ENCODE measurements at places on chromosomes 16 and 17. TPM values are rescaled to one million over a fixed set of nuclear protein-coding genes. Genes with fewer than 3 reads are reported as not detected.

DNA sequence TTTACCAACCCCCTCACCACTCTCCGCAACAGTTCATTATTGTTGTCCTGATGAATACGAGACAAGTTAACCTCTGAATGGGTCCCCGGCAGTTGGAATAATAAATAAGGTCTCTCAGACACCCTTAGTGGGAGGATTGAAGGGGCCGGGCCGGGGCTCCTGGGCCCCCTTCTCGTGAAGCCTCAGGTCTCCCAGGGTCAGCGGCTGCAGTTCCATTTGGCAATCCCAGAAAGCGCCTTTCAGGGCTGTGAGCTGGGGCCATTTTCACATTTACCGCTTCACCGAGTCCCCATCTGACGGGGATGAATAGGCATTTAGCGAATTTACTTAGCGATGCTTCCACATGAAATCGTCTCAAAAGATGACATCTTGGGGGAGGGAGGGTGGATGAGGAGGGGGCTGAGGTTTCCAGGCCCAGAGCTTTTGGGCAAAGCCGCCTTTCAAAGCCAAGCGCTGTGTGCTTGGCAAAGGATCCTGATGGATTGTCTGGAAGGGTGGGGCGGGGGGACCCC lies 309.8 kb downstream of the XYLT1 start:
- no peak for DNase-seq

- no peak for DNase-seq
These were observed 43.8 kb downstream of the SPAG9 start for GRCh38 chr17:51076821-51077220.

DNA sequence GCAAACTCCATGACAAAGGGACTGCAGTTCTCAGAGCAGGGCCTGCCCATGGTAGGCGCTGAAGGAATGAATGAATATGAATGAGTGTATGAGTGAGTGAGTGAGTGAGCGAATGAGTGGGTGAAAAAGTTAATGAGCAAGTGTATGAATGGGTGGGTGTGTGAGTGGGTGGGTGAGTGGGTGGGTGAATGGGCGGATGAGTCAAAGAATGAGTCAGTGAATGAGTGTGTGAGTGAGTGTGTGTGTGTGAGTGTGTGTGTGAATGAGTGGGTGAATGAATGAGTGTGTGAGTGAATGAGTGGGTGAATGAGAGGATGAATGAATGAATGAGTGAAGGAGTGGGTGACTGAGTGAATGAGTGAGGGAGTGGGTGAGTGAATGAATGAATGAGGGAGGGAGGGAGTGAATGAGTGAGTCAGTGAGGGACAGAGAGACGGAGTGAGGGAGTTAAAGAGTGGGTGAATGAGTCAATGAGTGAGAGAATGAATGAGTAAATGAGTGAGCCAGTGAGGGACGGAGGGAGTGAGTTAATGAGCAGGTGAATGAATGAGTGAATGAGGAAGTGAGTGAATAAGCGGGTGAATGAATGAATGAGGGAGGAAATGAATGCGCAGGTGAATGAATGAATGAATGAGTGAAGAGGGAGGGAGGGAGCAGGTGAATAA lies 11.1 kb upstream of the CHMP6 start:
- DNase-seq = no peak

DNA sequence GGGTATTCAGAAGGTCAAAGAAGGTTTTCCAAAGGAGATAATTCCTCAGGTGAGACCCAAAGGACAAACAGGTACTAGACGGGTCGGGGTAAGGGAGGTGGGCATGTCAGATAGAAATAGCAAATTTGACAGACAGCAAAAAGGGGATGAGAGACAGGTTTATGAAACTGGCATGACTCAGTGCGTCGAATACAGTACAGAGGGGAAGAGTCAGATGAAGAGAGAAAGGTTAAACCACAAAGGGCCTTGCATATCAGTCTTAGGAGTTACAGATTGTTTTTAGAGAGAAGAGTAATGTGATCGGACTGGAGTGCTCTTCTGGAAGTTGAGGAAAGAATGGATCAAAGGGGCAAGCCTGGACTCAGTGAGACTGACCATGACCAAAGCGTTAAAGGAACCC lies 88.4 kb downstream of the ZZEF1 start:
- DNase-seq = no peak

DNA sequence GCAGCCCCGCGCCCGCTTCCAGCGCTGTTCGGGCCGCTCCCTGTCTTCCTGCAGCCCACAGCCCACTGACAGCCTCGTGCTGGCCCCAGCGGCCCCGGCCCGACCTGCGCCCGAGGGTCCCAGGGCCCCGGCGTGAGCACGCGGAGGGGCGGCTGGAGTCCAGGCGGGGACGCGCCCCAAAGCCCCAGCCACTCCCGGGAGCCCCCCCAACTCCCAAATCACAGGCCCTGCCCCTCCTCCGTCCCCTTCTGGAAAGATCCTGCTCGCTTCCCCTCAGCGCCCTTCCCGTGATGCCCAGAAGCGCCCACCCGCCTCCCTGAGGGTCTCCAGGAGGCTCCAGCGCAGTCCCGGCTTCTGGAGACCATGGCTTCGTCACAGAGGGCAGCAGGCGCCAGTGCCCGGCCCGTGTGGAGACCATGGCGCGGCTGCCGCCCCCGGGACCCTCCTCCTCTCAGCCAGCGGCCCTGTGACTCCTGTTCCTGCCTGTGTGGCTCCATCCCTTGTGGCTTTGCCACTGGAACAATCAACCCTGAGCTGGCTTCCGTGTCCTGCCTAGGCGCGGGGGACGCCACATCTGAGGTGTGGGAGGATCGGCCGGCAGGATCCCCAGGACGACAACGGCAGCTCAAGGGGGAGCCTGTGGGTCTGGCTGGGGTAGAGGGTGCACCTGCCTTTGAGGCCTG lies 3.9 kb downstream of the UTS2R start:
- peak; percentile 46 for DNase-seq

Gene MC1R
- total RNA-seq = 1.5 TPM

DNA sequence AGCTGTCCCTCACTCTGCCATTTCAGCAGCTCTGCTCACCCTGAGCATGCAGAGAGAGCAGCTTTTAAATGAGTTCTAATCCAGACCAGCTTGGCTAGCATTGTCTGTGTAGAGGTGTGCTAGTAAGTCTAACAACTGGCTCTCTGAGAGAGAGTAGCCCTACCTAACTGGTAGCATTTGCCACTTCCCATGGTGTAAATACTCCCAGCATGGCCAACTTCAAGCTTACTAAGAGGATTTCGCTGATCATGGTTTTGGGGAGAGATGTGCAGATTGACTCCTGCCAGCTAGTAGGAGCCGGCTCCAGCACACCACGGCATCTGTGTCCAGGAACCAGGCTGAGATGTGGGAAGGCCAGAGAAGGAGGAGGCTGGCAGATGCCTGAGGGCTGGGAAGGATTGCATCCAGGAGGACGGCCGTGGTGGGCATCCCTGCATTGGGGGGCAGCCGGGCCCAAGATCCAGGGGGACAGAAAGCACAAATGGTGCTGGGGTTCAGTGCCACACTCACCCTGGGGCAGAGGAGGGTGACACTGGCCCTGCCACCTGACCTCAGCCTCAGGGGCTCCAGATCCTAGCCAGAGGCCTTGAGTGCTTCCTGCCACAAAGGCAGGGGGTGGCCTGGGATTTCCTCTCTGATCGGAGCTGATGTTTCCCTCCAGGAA lies 394.9 kb upstream of the TNRC6C start:
- DNase-seq = no peak

DNA sequence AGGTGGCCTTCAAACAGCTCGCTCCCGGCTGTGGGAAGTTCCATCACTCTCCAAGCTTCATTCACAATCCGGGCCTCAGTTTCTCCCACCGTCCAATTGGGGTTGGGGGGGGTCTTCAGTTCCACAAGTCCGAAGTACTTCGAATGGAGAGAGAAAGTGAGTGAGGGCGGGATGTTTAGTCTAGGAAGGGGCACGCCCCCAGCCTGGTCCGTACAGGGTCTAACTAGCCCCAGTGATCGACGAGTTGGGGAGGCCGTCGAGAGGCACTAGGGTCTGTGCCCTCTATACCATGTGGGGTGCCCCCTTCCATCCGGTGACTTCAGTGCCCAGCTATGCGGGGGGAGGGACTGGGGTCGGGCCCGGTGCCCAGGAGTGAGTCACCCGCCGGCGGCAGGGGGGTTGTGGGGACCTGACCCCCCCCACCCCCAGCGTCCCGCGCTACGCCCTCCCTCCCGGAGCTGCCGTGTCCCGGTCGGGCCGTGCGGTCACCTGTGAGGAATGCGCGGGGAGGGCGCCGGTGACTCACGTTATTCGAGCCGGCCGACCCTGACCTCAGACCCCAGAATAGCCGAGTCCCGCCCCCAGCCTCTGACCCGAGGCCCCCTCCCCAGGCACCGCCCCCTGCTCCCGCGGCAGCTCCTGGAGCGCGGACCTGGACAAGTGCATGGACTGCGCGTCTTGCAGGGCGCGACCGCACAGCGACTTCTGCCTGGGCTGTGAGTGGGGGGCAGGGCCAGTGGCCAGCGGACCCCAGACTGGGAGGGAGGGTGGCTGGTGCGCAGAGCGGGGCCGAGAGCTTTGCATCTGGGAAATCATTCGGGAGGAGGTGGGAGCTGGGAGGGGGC lies 658 bp downstream of the TNFRSF12A start:
- peak; percentile 80 for DNase-seq

Gene ANKRD40CL
- not detected for total RNA-seq

- DNase-seq = no peak
These were observed 37.4 kb upstream of the COQ7 start for GRCh38 chr16:19029980-19030379.

- DNase-seq = no peak
These were observed 150.3 kb downstream of the AATF start for GRCh38 chr17:37098910-37099664.

DNA sequence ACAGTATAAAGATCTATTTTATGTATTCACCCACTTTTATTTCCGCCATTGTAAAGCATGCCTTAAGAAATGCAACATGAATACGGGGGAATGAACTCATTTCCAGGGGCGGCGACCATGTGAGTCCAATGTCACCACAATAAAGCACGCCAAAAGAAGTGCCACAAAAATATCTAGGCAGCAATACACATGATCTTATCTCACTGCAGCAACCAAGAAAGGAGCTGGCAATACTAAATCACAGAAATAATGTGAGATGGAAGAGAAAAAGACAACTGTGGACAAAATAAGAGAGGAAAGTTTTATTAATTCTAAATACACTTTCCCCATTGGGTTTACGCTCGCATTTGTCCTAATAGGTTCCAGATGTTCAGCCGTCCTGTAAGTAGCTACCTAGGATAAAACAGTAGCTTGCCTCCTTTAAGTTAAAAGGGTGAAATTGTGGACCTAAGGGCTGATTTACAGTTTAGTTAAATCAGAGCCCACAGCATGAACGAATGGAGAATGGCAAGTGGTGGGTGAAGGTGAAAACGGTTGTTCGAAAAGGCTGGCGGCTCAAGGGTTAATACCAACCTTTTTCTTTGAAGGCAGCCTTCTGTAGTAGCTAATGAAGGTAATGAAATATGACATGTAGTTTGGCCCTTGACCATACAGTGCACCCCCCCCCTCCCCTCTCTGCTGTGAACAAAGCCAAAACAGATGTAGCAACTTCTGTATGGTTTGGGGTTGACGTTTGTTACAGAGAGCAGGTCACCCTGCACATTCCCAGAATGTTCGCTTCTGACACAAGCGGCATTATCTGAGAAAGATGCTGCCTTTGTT lies 504.2 kb upstream of the PSMD7 start:
- DNase-seq = no peak

DNA sequence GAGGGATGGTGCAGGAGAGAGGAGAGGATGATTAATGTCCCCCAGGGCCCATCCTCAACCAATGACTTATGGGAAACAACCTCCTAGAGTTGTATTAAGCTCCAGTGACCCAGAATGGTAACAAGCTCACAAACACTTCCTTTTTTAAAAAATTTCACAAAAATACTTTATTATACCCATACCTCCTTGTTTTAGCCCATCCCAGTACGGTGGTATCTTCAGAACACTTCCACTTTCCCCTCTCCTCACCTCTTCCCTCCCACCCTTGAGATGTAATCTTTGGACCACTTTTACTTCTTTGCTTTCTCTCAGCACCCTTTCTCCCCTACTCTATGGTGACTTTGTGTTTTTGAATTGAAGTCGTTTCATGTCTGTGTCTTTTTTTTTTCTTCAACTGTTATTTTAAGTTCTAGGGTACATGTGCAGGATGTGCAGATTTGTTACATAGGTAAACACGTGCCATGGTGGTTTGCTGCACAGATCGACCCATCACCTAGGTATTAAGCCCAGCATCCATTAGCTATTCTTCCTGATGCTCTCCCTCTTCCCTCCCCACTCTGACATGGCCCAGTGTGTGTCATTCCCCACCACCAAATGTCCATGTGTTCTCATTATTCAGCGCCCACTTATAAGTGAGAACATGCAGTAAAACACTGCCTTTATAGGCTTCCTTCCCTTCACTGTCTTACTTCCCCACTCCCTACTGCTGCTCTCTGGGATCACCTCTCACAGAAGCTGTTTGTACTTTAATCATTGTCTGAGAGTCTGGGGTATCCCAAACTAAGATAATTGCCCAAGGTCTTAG lies 124.5 kb downstream of the PRKCB start:
- DNase-seq = no peak

GRCh38 chr16:85926370-85926769 lies 27.4 kb downstream of the IRF8 start:
- DNase-seq = no peak

Gene NPB
- total RNA-seq = 0.38 TPM

Gene SLC47A1
- total RNA-seq = 4.6 TPM

GRCh38 chr17:40499551-40500189 lies 1.8 kb downstream of the TNS4 start:
- peak; percentile 92 for DNase-seq

DNA sequence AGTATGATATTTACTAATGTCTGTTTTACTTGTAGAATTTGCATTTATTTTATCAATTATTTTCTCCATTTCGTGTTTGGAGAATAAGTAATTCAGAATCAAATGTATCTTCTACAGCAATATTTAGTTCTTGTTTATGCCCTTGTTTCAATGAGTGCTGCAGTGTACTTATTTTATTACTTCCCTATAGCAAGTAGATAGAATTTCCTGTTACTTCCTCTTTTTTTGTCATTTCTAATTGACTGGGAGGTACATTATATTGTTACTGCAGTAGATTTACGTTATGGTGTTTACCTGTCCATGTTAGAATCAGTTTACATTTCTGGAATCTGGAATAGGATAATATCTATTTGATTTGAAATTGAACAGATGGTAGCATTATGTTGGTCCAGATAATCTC lies 71.2 kb downstream of the OMG start:
- DNase-seq = no peak

DNA sequence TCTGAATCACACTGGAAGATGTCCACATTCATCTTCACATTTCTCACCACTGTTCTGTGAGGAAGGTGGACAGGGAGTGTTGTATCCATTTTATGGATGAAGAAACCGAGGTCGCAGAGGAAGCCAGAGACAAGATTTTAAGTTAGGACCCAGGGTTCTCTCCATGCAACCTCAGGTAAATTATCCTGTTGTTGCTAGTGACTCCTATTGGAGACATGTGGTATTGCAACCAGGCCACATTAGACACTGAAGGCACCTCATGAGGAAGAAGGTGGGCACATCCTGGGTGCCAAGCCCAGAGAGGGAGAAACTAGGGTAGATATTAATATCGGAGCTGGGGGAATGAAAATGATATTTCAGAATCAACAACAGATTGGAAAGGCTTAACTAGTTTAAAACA lies 8.5 kb upstream of the WNT9B start:
- DNase-seq = no peak

- DNase-seq = no peak
These were observed 30.0 kb upstream of the MRTFB start for GRCh38 chr16:14041164-14041563.

- DNase-seq = no peak
These were observed 7.3 kb downstream of the TADA2A start for GRCh38 chr17:37413875-37414519.

Measured in Right ventricle myocardium inferior (tissue), 1 donor.